ENCODE measurements at places on chromosomes 1 and 21. TPM values are rescaled to one million over a fixed set of nuclear protein-coding genes. Genes with fewer than 3 reads are reported as not detected.

The OR2T35 gene
- not detected for total RNA-seq

The BNIPL gene
- total RNA-seq = 0.54 TPM

The LAD1 gene
- not detected for total RNA-seq

The ADORA3 gene
- total RNA-seq = not detected

The BEST4 gene
- 1.0 TPM for total RNA-seq

The YY1AP1 gene
- 60.5 TPM for total RNA-seq

DNA sequence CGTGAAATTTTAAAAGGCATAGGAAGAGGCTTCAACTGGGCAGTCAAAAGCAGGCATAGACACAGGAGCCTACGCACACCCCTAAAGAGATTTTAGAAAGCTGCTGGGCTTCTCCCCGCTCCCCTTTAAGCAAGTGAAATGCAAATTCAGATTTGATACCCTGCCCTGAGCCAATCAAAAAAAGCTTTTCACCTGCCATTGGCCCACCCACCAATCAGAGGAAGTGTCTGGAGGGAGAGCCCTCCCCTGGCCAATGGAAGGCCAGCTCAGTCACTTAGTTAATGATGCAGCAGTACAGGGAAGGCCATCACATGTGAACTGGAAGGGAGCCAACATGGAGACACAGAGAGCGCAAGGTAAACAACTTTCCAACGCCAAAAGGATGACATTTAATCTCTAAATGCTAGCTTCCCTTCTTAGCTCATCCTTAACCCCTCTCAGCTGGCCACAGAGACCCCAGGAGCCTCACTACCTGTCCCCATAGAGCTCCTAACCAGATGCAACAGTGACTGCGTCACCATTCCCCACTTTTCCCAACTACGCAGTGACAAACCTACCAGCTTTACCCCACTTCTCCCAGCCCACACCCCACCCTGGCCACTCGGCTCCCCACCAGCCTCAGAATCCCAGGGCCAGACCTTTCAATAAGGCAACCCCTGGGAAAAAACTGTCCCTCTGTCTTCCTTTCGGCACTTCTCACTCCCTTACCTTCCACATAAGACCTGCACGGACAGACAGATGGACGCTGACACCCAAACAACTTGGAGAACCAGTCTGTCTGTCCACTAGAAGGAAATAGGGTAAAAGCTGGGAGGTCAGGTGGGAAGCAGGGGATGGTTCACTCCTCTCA, 71.0 kb downstream of the CD46 start:
- H3K36me3 ChIP-seq = peaks cover 28% of the 10 kb centered on the region
- peak overlapping the region; percentile 77 for H3K4me3 ChIP-seq
- no peaks in the 10 kb centered on the region for H3K27me3 ChIP-seq
- peak overlapping the region; percentile 90 for H3K27ac ChIP-seq
- H3K4me1 ChIP-seq = peaks cover 75% of the 10 kb centered on the region

DNA sequence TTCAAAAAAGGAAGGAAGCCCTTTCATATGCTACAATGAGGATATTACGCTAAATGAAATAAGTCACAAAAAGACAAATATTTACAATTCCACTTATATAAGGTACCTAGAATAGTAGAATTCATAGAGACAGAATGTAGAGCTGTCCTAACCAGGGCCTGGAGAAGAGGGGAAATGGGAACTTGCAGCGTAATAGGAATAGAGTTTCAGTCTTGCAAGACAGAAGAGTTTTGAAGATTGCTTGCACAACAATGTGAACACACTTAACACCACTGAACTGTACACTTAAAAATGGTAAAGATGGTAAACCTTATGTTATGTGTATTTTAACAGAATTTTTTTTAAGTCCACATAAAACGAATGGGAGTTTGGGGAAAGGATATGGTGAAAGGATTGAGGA, 2.9 kb downstream of the CD1B start:
- DNase-seq = no peak
- peaks cover 2% of the 10 kb centered on the region for H3K27me3 ChIP-seq
- H3K36me3 ChIP-seq = no peaks in the 10 kb centered on the region
- H3K27ac ChIP-seq = no peak overlapping the region
- H3K4me1 ChIP-seq = peaks cover 2% of the 10 kb centered on the region

GRCh38 chr1:182149411-182149965, 88.0 kb upstream of the ZNF648 start:
- peak; percentile 55 for DNase-seq
- H3K36me3 ChIP-seq = no peaks in the 10 kb centered on the region
- H3K4me1 ChIP-seq = peaks cover 21% of the 10 kb centered on the region

DNA sequence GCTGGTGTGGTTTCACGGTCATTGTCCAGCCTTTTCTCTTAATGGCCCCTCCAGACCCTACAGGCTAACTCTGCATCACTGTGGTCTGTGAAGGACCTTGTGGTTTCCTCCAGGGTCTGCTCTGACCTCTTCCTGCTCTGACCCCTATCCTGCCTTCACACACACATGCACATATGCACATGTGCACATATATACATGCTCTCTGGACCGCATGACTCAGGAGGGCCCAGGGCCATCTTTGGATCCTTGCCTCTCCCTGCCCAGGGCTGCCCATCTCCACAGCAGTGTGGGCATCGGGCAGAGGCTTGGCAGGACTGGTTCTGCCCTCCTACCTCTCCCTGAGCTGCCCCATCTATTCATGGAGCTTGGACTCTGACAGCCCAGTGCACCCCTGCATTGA, 510.9 kb downstream of the PTPRU start:
- no peak overlapping the region for H3K4me3 ChIP-seq
- no peak for DNase-seq
- no peaks in the 10 kb centered on the region for H3K4me1 ChIP-seq
- H3K36me3 ChIP-seq = no peaks in the 10 kb centered on the region

DNA sequence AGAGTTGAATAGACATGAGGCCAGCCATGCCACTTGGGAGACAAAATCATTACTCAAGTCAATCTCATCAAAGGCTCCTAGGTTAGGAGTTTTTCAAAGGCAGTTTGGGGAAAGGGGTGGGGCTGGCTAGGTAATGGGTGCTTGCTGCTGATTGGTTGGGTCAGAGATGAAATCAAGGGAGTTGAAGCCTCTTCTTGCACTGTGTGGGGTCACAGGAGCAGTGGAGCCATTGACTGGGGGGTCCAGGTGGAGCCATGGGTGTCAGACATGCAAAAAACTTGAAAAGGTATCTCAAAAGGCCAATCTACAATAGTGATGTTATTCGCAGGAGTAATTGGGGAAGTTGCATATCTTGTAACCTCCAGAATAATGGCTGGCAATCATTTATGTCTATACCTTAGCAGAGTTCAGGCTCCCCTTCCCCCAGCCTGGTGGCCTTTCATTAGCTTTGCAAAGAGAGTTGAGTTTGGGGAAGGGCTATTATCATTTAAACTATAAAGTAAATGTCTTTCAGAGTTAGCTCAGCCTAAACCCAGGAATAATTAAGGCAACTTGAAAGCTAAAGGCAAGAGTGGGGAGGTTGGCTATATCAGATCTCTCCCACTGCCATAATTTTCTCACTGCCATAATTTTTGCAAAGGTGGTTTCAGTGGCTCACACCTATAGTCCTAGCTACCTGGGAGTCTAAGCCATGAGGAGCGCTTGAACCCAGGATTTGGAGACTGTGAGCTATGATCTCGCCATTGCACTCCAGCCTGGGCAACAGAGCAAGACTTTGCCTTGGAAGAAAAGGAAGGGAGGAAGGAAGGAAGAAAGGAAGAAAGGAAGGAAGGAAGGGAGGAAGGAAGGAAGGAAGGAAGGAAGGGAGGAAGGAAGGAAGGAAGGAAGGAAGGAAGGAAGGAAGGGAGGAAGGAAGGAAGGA, 7.8 kb upstream of the PINK1 start:
- H3K4me1 ChIP-seq = no peaks in the 10 kb centered on the region
- no peak overlapping the region for H3K4me3 ChIP-seq
- H3K27me3 ChIP-seq = peaks cover 8% of the 10 kb centered on the region
- H3K36me3 ChIP-seq = no peaks in the 10 kb centered on the region

DNA sequence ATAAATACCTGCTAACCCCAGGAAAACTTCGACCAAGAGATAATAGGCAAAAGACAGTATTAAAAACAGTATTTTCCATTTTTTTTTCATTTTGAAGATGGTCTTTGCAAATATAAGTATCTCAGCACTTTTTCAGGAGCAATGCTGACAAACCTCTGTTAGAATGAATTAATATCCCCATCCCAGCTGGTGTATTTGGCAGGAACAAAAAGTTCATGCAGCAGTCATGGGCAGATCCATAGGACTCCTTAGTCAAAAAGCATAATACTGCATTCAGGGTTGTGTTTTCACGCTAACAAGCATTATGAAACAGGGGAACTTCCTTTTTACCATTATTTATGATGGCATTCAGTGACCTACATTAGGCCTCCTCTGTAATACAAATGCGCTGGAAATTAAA, 344.0 kb downstream of the ST6GALNAC3 start:
- no peak overlapping the region for H3K27ac ChIP-seq
- DNase-seq = no peak
- no peaks in the 10 kb centered on the region for H3K36me3 ChIP-seq
- H3K4me1 ChIP-seq = no peaks in the 10 kb centered on the region

GRCh38 chr21:27681841-27682240, 715.0 kb upstream of the ADAMTS5 start:
- H3K36me3 ChIP-seq = no peaks in the 10 kb centered on the region
- no peak overlapping the region for H3K27ac ChIP-seq
- no peaks in the 10 kb centered on the region for H3K4me1 ChIP-seq
- DNase-seq = no peak
- no peaks in the 10 kb centered on the region for H3K27me3 ChIP-seq
- no peak overlapping the region for H3K4me3 ChIP-seq

GRCh38 chr1:30816211-30817076, 58.9 kb upstream of the LAPTM5 start:
- no peak for DNase-seq
- peaks cover 38% of the 10 kb centered on the region for H3K27me3 ChIP-seq
- no peaks in the 10 kb centered on the region for H3K4me1 ChIP-seq

GRCh38 chr1:208988811-208989222, 594.7 kb upstream of the CAMK1G start:
- H3K27me3 ChIP-seq = peaks cover 1% of the 10 kb centered on the region
- peak overlapping the region; percentile 76 for H3K27ac ChIP-seq
- peak; percentile 7 for DNase-seq
- H3K36me3 ChIP-seq = peaks cover 1% of the 10 kb centered on the region

DNA sequence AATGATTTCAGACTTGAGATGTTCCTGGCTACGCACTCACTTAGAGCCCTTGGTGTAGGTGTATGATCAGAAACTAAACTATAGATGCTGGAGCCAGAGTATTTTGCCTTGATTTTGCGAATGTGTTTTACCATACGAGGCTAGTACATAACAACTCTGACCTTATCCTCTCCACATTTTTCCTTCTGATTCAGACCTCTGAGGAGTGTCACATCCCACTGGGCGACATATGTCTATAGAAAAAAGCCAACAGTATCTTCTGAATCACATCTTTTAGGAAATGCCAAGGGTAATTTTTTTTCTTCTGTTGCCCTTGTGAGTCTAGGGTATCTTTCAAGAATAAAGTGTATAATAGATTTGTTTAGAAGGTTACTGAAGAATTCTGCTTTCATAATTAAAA, 49.6 kb downstream of the AK4 start:
- no peak overlapping the region for H3K4me3 ChIP-seq
- DNase-seq = no peak
- H3K27me3 ChIP-seq = peaks cover 4% of the 10 kb centered on the region
- no peak overlapping the region for H3K27ac ChIP-seq

DNA sequence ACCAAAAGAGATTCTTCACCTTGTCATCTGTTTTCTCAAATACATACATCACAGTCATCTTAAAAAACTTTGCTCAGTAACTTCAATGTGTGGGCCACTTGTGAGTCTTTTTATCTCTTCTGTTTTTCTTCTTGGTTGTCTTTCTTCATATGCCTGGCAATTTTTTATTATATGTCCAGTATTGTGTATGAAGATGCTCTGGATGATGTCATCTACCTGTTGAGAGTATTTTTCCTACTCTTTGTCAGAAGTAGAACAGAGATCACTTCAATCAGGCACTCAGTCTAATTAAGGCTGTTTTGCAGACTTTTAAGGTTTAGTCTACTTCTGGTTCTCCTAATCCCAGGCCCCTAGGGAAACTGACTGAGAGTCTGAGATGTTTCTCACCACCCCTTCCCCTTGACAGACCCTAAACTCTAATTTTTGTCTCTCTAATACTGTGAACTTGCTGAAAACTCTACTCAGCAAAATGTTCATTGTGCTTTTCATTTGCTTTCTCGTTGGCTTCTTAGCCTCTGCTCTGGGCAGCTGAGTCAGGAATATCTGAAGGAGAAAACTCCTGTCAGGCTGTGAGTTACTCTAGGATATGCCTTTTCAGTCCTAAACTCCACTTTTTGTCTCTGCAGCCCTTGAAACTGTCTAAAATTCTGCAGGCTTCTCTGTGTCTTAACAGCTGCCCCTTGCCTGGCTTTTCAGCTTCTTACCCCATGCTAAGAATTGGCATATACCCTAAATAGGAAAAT, 33.0 kb upstream of the DNAJC6 start:
- H3K4me1 ChIP-seq = no peaks in the 10 kb centered on the region
- DNase-seq = no peak
- no peak overlapping the region for H3K4me3 ChIP-seq
- no peak overlapping the region for H3K27ac ChIP-seq
- peaks cover 12% of the 10 kb centered on the region for H3K27me3 ChIP-seq
- no peaks in the 10 kb centered on the region for H3K36me3 ChIP-seq

DNA sequence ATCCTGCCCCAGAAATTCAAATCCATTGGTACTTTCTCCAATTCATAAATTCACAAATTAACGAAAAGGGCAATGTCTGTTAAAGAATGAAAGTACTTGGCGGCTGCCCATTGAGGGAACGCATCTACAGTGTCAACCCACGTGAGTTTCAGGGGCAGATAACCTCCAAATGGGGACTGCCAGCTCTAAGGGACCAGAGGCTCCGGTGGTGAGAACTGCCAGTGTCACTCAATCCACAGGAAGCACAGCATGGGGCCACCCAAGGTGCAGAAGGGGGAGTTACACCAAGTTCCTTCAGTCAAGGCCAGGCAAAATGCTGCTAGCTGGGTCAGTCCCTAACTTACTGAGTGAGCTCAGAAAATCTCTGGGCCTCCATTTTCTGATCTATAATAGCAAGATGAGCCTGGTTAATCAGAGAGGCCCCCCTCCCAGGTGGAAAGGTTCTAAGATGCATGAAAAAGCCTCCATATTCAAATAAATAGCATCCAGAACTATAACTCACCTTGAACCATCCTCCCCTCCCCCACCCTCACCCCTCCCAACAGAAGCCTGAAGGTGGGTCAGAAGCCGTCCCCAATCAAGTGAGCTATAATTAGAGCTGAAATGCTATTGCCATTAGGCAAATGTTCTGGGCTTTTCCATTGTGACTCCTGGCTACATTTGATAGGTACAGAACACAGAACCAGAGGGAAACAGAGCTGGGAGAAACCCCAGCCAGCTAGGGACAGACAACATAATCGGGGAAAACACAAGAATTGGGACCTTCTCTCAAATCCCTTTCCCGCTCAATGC, 41.7 kb downstream of the LRP8 start:
- no peak overlapping the region for H3K27ac ChIP-seq
- peak; percentile 38 for DNase-seq
- no peaks in the 10 kb centered on the region for H3K27me3 ChIP-seq
- peaks cover 4% of the 10 kb centered on the region for H3K4me1 ChIP-seq

DNA sequence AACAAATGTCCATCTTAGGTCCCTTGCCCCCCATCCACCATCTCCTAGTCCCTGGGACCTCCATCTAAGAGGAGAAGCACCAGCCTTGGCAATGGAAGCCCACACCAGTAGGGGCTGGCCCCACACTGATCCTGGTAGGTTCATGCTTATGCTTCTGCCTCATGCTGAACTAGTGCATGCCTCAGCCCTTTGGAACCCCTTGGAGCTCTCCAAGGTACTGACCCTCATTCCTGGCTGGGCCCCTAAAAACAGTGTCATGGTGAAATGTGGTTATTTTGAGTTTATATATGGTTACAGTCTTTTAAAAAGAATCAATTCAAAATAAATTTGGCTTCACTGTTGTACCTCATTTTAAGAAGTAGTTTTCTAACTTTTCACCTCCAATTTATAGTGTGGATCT, 108.3 kb downstream of the HIVEP3 start:
- no peak overlapping the region for H3K4me3 ChIP-seq
- H3K36me3 ChIP-seq = peaks cover 3% of the 10 kb centered on the region
- H3K27me3 ChIP-seq = no peaks in the 10 kb centered on the region
- H3K4me1 ChIP-seq = peaks cover 63% of the 10 kb centered on the region
- peak; percentile 70 for DNase-seq
- no peak overlapping the region for H3K27ac ChIP-seq
